ENCODE measurements at places on chromosomes 1 and 21.
A peak's percentile ranks its signal among the peaks of the same experiment; 100 is the strongest.

GRCh38 chr1:97101509-97101908 lies 379.9 kb downstream of the PTBP2 start:
- no peak for DNase-seq

DNA sequence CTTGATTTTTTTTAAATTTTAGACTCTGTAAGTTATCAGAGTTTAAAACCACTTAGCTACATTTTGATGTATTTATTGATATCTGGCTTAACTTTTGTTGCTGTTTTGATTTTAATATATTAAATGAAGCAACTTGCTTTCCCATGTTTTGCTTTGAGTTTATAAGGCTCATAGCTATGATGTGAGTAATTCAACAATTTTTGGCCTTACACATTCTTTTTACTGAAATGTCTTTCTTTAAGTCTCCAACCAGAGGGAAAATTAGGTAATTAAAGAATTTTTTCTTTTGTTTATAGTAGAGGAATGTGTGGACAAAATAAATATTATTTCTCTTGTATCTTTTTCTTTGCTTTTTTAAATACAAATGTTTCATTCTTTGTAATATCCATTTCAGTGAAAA lies 258.3 kb upstream of the ADAMTS5 start:
- no peak for DNase-seq

DNA sequence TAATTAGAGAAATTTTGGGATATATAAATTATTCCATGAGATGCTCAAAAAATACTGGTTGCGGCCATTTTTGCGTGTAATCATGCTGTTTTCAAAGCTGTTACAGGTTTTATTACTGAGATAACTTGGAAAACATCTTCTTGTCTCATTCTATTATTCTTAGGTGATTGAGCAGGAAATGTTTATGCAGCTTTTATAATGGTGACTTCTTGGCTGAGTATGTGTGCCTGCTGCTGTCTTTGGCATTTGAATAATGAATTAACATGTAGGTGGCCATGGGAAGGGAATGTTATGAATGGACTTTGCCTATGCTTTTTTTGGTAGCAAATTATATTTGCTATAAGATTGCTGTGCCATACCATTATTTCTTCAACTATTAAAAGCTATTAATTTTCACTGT lies 52.5 kb downstream of the RASAL2 start:
- no peak for DNase-seq

- peak; percentile 38 for DNase-seq
Measured at GRCh38 chr1:89566761-89567174, 42.1 kb downstream of the LRRC8B start.

DNA sequence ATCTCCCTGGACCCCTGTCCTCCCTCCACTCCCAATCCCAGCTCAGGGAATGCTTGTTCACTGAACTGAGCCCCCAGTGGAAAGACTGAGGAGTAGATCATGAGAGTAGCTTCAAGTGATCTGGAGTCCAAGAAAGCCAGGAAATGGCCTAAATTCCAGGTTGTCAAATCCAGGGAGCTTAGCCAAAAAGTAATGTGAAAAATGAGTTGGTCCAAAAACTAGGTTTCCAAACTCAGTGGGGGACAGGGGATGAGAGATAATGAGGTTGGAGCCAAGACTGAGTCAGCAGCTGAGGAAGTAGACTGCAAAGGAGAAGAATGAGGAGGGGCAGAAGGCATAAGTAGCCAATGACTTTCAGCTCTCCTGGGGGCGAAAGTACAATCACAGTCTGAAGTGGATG lies 284.1 kb upstream of the BEND5 start:
- no peak for DNase-seq

DNA sequence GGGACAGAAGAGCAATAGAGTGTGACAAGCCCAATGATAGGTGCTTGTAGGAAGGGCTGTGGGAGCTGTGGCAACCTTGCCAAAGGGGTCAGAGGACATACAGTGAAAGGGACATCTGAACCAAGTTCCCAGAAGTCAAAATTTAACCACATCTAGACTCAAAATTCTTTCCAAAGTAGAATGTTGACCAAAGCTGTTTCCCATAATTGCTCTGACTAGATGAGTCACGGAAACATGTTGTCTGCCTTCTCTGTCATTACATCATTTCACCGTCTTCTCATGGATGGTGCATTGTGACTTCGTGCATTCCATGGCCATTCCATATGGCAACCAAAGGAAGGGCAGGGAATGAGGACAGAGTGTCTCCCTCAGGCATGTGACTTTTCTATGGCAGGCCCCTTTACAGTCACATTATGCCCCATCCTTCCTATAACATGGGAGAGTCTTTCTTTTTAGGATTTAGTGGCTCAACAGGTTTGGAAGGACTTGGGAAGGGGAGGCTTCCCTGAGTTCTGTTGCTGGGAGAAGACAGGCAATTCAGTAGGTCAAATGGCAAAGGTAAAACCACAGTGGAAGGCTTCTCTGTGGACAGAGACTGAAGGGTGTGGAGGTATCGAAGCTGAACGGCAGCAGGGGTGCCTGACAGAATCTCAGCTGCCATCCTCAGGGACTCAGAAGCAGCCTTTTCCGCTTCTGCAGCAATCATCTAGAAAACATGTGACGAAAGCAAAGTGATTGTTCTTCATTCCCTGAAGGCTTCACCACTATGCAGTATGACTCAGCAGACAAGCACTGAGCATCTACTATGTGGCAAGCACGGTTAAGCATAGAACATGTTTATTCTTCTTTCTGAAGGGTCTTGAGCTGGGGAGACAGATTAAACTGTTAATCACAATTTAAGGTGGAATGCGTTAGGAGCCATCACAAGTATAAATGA lies 24.7 kb downstream of the NPHS2 start:
- DNase-seq: no peak

- no peak for DNase-seq
Measured at GRCh38 chr1:220921498-220921897, 42.3 kb downstream of the HLX start.

GRCh38 chr21:32423320-32424190 lies 11.0 kb downstream of the EVA1C start:
- DNase-seq: no peak

GRCh38 chr1:220878191-220879075 lies 810 bp upstream of the HLX start:
- no peak for DNase-seq

DNA sequence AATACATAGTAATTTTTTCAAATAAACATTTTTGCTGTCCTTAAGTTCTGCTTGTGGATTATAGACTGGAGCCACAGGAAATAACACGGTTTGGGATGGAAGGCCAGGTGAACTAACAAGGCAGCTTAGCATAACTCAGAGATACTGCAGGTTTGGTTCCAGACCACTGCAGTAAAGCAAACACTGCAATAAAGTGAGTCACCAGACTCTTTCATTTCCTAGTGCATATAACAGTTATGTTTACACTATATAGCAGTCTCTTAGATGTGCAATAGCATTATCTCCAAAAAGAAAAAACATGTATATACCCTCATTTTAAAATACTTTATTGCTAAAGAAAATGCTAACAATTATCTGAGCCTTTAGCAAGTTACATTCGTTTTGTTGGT lies 22.0 kb downstream of the LRRC42 start:
- DNase-seq: no peak

DNA sequence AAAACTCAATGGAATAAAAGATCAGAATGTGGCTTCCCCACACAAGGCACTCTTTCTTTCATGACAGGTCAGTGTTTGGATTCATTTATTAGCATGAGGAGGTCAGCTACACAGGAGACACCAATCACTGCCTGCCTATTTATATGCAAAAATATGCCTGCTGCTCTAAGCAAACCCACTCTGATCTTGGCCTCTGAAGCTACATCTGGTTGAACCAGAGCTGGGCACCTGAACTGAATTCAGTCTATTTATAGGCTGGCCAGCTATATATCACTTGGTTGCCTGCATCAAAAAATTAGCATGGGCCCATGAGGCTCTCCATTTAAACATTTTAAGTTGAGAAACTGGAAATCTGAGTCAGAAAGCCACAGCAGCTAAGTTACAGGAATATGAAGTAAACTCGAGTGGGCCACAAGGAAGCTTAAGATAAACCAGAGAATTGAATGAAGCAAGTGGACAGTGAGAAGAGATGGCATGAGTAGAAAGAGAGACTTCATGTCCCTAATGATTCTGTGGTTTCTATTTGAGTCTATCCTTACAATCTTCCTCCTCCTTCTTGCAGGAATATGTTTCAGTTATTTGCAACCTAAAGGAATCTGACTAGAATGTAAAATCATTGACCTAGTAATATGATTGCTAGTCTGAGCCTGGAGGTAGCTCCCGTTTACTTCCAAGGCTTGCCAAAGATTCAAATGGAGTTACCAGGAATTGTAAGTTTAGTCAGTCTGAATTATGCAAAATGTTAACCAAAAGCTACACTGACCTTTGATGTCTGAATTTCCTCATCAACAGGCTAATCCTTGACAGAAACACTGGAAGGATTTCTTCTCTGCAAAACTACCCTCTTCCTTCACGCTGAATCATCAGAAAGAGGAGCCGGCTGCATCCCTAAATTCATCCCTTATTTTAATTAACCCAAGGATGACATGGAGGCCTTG lies 17.7 kb downstream of the DDAH1 start:
- DNase-seq: no peak

DNA sequence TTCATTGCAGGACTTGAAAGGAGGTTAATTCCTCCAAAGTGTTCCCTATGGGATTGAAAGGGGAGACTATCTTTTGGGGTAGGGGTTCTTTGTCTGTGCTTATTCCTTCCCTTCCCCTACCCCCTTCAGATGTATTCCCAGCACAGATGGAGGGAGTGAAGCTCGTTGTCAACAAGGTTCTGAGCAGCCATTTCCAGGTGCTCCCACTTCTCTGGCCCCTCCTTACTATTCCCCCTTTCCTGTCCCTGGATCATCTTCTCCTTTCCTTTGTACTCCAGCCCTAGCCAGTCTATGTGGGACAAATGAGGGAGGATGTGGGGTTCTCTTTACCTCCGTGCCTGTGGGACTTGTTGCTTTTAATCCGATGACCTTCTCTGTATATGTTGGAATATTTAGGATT lies 899 bp downstream of the TOMM40L start:
- DNase-seq: no peak

DNA sequence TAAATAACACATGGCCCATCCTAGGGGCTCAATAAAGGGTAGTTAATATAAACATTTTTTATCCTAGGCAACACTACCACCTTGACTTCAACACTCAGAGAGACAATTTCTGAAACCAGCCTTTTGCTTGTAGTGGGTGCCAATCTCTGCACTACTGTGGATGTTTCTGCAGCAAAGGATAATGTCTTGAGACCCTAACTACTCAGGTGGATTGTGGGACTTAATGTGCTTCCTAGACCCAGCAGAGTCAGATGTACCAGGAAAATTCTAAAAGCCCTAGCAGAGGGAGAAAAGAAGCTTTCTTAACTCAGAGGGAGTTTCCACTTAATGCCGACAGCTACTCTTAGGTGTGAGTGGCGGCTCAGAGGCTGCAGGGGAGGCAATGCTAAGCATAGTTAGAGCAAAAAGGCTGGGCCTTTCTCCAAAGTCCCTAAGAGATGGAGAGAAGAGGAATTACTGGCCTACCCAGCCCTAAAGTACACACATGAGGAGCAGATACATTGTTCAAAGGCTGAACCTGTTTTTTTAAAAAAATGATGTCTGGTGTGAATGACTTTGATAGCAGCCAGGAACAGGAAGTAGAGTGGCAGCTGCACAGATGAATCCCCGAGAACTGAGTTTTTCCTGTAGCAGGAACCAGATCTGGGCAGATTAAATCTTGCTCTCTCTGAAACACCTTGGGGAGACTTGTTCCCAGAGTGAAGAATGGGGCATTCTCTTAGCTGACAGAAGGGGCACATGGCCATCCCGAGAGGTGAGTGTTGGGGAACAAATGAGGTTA lies 33.5 kb upstream of the ABCD3 start:
- no peak for DNase-seq

All from HEK293T (cell line).